GM12892 (cell line): ENCODE measurements at places on chromosomes 16 and 17.

- DNase-seq, result no peak
These were observed 40.8 kb downstream of the SLFN12L start for GRCh38 chr17:35496451-35497290.

- no peak for DNase-seq
These were observed 13.4 kb downstream of the C17orf58 start for GRCh38 chr17:67982686-67983382.

- DNase-seq, result no peak
These were observed 16.0 kb downstream of the TRIM25 start for GRCh38 chr17:56897646-56898424.

DNA sequence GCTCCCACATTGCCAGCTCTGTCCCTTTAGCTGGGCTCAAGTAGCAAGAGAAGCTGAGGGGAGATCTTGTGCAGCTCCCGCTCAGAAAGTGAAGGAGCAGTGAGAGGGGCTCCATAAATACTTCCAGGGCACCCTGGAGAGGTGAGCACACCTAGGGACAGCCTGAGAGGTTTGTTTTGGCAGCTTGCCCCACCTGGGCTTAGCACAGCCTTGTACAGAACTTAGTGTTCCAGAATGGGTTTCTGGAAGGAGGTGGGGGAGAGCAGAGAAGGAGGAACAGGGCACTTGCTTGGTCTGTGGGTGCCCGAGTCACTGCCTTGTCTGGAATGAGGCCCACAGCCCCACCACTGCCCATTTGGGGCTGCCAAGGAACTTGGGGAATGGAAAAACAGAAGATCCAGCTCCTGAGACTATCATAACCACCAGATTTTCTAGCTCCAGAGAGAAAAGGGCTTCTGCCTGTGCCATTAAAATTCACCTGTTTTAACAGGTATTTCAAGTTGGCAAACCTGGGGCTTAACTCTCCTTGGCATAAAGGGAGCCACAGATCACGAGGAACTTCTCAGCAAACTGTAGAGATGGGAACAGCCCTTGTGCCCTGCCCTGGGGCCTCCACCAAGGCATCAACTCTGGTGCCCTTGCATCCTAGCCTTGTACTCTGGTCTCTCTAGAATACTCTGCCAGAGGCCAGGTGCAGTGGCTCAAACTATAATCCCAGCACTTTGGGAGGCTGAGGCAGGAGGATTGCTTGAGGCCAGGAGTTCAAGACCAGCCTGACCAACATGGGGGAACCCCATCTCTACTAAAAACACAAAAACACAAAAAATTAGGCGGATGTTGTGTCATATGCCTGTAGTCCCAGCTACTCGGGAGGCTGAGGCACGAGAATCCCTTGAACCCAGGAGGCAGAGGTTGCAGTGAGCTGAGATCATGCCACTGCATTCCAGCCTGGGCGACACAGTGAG lies 1.9 kb downstream of the PRR15L start:
- no peak for DNase-seq

DNA sequence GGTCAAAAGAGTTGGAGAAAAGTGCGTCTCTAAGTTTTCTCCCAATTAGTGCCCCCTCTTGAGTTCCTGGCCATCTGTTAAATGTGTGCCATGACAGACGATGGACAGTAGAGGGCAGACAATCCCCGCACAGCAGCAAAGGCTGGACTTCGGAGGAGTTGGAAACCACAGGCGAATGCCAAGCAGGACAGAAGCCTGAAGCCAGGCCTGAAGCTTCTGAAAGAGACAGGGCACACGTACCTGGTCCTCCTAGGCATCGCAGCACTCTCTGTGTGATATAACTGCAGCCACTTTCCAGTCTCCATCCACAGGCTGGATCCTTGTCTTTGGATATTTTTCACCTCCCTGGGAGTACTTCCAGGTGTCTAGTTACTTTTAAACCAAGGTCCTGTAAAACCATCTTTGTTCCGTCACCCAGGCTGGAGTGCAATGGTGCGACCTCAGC lies 14.5 kb downstream of the C17orf100 start:
- DNase-seq, result peak; percentile 58

GRCh38 chr16:51408357-51408756 lies 257.3 kb upstream of the SALL1 start:
- no peak for DNase-seq

DNA sequence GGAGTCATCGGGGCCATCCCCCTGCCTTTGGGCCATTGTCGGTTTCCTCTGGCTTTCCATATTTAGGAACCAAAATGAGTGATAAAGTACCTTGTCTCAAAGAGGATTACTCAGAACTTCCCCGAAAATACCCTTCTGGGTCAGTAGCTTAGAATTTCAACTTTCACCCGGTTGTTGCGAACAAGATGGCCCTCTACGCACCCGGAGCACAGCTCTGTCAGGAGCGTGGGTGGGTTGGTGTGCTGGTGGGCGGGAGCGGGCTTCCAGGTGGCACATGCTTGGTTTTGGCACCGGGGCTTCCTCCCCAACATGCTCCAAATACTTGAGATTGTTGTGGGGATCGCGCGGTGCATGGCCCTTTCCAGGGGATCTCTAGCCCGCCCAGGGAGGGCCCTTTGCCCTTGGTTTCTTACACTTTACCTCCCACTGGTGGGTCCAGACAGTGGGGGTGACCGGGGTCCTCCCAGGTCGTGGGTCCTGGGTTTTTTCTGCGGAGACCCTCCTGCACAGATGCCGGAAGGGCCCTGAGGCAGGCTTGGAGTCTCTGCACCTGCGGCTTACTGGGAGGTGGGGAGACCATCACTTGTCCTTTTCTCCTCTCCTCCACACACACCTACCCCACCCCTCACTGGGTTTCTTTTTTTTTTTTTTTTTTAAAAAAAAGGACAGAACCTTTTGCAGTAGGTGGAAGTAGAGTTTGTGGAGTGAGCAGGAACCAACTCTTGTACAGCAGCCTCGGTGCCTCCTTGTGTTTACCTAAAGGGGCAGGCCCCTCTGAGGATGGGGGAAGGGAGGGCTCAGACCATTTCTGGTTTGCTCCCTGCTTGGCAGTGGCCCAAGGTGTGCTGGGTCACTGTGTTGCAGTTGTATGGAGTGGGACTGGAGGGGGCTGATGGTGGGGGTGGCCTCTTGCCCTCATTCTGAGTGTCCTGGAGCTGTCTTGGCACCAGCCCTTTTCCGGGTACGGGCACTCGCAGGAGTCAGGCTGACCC lies 142.1 kb downstream of the SEC14L1 start:
- no peak for DNase-seq

- no peak for DNase-seq
These were observed 60.2 kb upstream of the PHOSPHO1 start for GRCh38 chr17:49290690-49291359.

- no peak for DNase-seq
These were observed 77.8 kb downstream of the WWP2 start for GRCh38 chr16:69839798-69840409.

DNA sequence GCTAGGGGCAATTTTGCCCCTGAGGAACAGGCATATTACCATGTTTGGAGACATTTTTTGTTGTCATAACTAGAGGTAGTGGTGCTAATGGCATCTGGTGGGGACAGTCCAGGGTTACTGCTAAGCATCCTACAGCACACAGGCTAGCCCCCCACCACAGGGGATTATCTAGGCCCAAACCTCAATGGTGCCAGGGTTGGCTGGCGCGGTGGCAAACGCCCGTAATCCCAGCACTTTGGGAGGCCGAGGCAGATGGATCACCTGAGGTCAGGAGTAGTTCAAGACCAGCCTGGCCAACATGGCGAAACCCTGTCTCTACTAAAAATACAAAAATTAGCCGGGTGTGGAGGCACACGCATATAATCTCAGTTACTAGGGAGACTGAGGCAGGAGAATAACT lies 15.2 kb downstream of the C1QTNF1 start:
- DNase-seq, result no peak

DNA sequence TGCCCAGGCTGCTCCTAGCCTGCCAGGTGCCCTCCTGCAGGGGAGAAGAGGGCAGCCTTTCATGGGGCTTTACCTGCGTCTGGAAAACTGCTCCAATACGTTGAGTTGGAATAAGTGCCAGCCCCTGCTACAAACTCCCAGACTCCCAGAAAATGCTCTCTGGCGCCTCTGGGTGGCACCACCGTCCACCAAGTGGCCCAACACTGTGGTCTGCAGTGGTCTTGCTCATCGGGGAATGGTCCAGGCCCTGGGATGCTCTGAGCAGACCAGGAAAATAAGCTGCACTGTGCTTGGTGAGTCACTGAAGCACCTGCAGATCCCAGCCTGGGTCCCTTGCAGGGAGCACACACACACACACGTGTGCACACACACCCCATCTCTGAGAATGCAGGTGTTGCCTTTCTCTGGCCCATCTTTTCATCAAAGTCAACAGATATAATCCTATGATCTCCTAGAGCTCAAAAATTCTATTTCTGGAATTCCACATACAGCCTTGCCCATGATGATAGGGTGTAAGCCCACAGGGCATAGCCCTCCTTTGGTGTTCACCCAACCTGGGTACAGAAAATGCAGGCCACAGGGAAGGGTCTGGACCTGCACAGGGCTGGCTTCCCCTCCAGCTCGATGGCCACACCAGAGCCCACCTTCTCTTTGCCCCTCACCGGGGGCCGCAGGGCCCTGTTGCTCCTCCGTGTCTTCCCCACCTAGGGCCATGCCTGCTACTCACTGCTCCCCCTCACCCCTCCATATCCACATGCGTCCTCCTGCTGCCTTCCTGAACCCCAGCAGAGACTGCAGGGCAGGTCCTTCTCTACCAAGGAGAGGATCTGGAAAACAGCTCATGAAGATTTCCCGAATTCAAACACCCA lies 20.5 kb downstream of the CDIP1 start:
- no peak for DNase-seq
